Activated CD8-positive, alpha-beta memory T cell treated with anti-CD3 and anti-CD28 coated beads for 1 hour (primary cell): ENCODE measurements at places on chromosomes 7 and 10.
A peak's percentile ranks its signal among the peaks of the same experiment; 100 is the strongest.

GRCh38 chr10:4279655-4280054 is 494.6 kb upstream of the KLF6 start:
- no peak for DNase-seq

- DNase-seq, result no peak
Measured at GRCh38 chr7:40571796-40572195, 437.0 kb downstream of the SUGCT start.

- no peak for DNase-seq
Measured at GRCh38 chr10:121661451-121661851, 63.2 kb upstream of the FGFR2 start.

DNA sequence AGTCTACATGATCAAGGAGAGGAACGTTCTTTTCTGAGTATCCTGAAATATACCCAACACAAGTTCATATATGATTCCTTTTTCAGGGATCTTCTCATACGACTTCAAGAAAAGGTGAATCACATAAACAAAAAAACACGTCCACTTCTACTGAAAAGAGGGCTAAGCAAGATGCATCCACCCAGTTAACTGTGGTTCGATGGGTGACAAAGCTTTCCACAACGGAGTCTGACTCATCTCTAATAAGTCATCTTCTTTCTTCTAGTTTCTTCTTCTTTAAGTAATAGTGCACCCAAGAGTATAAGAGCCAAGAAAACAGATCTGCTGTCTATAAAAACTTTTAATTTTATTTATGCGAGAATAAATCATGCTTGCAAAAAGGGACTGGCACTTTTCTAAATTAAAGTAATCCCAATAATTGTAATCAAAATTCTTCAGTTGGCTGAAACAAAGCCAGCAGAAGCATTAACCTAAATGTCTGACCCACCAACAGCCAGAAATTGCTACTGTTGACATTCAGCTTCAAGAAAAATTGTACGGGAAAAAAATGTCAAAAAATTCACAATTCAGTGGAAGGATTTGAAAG is 146.9 kb upstream of the ANK3 start:
- DNase-seq, result no peak

DNA sequence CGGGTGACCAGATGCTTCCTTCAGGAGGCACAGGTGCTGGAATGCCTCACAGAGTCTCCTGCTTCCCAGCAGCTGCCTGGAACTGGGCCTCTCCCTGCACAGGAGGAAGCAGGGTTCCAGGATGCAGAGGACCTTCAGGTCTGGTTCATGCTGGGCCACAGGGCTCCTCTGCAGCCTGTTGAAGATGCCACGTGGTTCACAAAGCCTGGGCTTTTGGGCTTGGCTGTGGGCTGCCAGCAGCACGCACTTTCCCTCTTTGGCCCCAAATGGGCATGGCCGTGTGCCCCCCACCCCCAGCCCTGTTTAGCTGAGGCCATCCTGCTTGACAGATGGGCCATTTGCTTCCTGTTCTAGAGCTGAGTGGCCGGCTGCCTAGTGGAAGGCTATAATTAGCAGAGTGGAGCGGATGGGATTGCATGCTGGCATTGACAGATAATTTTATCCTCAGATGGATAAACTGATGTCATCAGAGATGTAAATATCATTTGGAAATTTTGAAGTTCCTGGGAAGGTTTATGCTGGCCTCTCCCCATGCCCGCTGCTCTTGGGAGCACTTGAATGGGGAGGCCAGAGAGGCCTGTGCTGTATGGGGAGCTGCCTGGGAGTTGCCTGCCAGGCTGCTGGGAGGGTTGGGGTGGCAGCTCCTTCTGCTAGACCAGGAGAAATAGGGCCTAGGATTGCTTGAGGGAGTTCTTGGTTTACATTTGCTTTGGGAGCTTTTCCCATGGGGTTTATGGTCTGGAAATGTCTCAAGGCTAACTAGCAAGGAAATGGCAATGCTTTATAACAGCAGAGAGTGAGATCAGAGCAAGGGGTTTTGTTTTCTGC is 28.2 kb downstream of the TSPAN15 start:
- DNase-seq, result no peak

DNA sequence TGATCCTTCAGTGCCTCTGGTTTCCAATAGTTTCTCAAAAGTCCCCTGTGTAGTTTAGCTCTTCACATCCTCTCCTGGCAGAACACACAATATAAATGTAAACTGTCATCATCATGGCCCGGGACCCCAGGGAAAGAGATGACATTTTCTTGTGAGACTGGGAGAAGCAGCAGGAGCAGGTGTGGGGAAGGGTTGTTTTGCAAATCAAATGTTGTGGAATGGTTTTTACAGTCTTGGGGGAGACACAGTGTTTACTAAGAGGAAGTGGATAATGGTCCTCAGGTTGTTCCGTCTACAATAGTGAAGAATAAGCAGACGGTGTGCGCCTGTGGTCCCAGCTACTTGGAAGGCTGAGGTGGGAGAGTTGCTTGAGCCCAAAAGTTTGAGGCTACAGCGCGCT is 159.1 kb downstream of the SEC23IP start:
- DNase-seq, result no peak

DNA sequence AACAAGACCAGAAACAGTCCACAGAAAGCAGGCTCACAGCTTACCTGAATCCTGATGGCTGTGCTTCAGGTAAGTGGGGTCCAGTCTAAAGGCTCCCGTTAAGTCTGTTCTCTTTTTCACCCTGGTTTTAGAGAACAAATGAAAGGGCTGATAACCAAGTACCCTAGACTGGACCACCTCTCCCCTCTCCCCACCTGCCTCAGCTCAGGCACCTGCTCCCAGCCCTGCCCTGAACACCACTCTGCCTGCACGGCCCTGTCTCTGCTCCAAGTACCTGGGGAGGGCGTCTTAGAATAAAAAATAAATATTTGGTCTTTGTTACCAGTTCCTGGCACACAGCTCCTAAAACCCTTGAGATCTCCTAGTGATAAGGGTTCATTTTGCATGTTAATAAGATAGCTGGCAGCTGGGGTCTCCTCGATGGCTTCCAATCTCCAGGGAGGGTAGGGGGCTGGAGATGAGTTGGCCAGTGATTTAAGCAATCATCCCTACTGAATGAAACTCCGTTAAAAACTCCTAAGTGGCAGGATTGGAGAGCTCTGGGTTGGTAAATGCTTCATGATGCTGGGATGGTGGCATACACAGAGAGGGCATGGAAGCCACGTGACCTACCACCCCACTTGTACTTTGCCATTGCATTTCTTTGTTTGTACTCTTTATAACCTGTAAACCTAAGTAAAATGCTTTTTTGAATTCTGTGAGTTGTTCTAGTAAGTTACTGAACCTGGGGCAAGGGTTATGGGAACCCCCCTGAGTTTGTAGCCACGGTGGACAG is 29.8 kb upstream of the FIGNL1 start:
- no peak for DNase-seq

DNA sequence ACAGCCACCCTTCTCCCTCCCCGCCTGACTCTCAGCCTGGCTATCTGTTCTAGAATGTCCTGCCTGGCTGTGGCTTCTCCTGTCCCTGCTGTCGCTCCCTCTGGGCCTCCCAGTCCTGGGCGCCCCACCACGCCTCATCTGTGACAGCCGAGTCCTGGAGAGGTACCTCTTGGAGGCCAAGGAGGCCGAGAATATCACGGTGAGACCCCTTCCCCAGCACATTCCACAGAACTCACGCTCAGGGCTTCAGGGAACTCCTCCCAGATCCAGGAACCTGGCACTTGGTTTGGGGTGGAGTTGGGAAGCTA is 1.2 kb downstream of the EPO start:
- DNase-seq, result no peak

DNA sequence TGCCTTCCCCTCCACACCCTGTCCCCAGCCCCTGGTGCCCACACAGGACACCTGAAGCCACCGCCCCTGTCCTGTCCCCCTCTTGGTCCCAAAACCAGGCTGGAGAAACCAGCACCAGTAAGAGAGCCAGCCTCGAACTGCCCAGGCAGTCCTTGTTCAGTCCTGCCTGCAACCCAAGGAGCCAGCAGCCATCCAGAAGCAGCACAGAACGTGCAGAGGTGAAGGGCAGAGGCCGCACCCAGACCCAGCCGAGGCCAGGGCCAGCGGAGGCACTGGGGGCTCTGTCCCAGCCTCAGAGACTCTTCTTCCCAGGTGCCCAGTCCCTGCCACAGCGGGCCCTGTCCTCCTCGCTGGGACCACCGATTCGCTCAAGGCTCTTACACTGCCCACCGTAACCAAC is 23.3 kb upstream of the CNPY1 start:
- DNase-seq, result no peak

- no peak for DNase-seq
Measured at GRCh38 chr10:95388539-95388938, 97.7 kb upstream of the PDLIM1 start.

- no peak for DNase-seq
Measured at GRCh38 chr7:50665403-50666123, 100.4 kb upstream of the DDC start.

DNA sequence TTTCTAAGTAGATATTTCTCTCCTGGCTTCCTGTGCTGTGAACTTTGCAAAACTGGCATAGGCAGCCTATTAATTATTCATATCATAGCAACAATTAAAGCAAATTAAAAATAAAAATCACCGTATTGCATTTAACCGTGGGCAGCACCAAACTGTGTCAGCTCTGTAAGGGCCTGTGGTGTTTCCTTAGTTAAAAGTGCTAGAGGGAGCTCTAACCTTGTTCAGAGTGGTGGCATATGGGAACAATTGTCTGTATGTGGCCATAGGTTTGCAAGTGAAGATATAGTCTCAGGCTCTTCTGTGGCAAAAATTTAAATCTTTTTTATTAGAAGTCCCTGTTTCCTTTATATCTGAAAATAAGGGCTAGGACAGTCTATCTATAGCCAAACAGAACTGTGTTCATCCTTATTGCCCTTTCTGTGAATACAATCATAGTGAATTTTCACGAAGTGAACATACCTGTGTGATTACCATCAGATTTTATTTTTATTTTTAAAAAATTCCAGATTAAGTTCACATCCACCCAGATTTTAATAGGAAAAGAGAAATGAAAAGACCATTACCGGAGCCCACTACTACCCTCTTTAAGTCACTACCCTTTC is 92.6 kb downstream of the POLL start:
- no peak for DNase-seq

DNA sequence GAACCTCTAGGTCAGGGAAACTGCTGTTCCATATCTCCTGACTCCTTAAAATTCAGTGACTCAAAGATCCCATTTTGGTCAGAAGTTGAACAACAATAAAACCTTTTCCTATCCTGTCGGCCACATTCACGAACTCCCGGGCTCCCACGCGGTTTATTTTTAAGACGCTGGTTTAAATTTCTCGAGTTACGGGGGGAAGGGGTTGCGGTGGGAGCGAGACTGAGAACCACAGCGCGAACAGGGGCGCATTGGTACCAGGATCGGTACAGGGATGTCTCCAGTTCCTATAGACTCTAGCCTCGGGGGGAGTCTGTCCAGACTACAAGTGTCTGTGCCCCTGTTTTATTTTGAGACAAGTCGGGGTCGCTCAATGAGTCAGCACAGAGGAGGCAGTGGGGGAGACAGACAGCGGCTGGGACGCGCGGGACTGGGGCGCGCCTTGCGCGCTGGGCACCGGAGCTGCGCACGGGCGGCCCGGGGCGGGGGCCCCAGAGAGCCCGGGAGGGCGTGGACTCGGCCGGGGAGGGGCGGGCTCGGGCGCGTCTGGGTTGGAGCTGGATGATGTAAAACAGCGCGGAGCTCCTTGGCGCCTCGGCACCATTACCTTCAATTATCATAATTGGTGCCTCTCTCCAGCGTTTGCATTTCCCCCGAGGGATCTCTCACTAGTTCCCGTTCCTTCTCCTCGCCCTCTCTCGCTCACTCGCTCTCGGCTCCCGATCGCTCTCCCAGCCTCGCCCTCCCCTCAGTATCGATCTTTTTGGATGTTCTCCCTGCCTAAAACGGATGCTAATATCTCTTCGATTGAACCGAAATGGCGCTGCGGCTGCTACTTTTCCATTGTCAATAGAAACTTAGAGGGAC is 8.7 kb upstream of the BAMBI start:
- DNase-seq, result no peak

GRCh38 chr7:150372271-150373048 is 3.8 kb downstream of the REPIN1 start:
- DNase-seq, result no peak

- no peak for DNase-seq
Measured at GRCh38 chr10:126701526-126701925, 31.0 kb upstream of the C10orf90 start.

GRCh38 chr10:43216931-43217562 is 49.8 kb downstream of the RASGEF1A start:
- no peak for DNase-seq

DNA sequence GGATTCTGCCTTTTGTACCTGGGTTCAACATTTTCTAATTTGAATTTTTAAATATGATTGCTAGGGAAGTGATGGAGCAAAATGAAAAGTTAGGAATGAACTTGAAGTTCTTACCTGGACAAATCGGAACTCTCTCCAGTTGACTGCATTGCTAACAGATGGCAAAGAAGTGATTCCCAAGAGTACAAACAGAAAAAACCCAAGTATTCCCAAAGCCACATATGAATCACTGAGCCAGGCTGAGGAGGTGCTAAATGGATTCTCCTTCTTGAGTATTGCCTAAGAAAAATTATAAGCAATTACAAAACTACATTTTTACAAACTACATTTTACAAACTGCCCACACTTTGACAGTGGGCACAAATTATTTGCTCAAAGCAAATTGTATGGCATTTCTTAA is 25.9 kb downstream of the STEAP4 start:
- no peak for DNase-seq

- no peak for DNase-seq
Measured at GRCh38 chr7:17094963-17095574, 203.4 kb upstream of the AHR start.

GRCh38 chr7:51456431-51457060 is 139.9 kb upstream of the COBL start:
- DNase-seq, result no peak

DNA sequence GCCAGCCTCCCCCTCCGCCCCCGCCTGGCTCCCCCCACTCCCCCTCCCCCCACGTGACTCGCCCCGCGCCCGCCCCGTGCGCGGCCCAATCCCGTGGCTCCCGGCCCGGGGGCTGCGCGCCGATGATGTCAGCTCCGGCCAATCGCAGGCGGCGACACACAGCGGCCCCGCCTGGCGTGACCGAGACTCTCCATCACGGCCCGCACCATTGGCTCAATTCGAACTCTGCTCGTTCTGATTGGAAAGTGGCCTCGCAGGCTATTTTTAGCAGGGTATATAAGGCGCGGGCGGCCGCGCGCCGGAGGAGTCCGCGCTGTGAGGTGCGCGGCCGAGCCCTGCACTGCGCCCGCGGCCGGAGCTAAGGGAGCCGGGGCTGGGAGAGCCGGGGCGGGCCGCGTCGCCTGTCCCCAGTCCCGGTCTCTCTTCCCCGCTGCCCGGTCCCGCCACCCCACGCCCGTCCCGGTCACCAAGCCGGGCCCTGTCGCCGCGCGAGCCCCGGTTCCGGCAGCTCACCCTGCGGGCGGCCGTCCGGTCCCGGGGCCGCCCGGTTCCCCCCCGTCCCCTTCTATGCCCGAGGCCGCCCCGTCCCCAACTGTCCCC is 342 bp upstream of the KLF6 start:
- peak; percentile 99 for DNase-seq

- DNase-seq, result no peak
Measured at GRCh38 chr10:124074501-124075109, 18.8 kb downstream of the CHST15 start.

GRCh38 chr7:126436213-126436868 is 816.4 kb downstream of the GRM8 start:
- DNase-seq, result no peak

- no peak for DNase-seq
Measured at GRCh38 chr7:55441774-55442522, 76.8 kb downstream of the LANCL2 start.
